ENCODE measurements at places on chromosomes 5 and 9.

DNA sequence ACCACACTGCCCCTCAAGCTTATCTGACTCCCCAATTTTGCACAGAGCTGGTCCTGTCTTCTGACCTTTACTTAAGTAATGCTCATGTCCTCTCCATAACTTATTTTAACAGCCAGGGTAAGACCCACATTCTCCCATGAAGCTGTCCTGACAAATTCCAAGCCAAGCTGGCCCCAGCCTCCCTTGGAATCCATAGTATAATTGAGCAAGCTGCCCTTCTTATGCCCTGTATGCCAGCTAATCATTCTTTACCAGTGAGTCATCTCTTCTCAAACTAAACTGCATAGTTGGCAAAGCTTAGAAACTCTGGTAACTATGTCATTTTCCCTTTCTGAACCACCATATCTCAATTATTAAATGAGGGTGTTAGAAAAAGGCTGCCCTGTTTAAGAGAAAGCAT is 92.4 kb downstream of the NFIB start:
- no peak for DNase-seq

- DNase-seq, result no peak
Observed at GRCh38 chr5:158635565-158635964, 464.2 kb downstream of the EBF1 start.

- DNase-seq, result no peak
Observed at GRCh38 chr9:95752129-95752731, 123.3 kb upstream of the ERCC6L2 start.

GRCh38 chr9:13267743-13268142 is 11.7 kb downstream of the MPDZ start:
- DNase-seq, result no peak

- no peak for DNase-seq
Observed at GRCh38 chr5:39517800-39518199, 93.0 kb upstream of the DAB2 start.

DNA sequence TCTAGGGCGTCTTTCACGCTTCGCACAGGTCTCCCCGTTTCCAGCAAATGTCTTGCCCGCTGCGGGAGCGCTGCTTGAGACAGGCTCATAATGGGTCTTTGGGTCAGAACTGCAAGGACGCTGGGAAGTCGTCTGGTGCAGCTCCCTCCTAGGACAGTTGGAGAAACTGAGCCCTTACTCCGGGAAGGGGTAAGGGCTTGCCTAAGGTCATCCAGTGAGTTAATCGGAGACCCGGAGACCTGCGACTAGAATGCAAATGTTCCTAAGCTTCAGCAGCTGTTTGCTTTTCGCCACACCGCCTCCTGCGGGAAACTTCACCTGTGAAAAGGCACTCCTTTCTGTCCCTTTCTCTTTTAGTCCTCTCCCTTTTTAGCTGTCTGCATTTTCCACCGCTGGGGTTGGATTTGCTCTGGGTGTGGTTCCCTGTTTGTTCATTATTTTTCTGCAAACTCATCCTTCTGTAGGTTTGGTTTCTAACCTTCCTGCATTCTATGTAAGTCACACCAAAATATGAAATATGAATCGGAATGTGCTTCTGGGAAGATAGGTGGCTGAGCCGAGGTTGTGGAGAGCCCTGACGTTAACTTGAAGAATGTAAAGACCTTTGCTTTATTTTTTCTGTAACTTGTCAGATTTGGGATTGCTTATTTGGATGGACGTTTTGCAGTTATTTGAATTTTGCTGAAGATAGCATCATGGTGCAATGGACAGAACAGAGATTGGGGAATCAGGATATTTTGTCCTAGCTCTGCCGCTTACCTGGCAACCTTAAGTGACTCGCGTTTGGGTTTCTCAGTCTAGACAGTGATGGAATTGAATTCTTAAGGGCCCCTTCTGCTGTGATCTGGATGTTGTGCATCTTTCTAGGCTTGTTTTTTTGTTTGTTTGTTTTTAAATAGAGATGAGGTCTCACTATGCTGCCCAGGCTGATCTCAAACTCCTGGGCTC is 909 bp downstream of the SLC36A1 start:
- DNase-seq, result no peak

DNA sequence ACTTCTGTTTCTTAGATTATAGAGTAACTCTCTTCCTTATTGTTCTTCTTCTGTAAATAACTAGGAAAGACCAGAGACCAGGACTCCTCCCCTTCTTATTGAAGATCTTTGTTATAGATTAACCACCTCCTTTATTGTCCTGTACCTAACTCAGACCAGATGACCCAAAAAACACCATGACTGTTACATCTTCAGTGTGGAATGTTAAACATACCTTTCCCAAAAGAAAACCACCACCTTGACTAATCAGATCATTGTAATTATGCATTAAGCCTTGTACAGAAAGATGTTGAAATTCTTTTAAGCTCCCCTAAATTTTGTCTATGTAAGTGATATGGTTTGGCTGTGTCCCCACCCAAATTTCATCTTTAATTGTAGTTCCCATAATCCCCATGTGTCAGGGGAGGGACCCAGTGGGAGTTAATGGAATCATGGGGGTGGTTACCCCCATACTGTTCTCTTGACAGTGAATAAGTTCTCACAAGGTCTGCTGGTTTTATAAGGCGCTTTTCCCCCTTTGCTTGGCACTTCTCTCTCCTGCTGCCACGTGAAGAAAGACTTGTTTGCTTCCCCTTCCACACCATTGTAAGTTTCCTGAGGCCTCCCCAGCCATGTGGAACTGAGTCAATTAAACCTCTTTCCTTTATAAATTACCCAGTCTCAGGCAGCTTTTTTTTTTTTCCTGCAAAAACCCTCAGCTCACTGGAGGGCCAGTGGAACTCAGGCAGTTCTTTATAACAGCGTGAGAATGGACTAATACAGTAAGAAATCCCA is 26.3 kb downstream of the ARSB start:
- no peak for DNase-seq

DNA sequence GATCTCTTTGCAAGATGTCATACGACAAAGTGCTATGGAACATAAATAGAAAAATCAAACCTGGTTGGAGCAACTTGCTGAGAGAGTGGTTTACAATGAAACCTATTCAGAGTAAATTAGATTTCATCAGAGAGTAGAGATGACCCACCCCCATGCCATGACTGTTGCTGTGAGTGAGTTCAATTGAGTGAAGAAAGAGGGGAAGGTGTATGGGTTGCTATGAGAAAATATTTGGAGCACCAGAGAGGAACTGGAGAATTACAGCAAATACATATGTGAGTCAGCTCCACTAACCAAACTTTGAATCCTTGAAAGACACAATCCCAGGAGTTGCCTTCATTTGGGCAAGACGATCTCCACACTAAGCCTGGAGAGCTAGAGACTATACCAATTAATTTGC is 217.2 kb downstream of the RFX3 start:
- no peak for DNase-seq

DNA sequence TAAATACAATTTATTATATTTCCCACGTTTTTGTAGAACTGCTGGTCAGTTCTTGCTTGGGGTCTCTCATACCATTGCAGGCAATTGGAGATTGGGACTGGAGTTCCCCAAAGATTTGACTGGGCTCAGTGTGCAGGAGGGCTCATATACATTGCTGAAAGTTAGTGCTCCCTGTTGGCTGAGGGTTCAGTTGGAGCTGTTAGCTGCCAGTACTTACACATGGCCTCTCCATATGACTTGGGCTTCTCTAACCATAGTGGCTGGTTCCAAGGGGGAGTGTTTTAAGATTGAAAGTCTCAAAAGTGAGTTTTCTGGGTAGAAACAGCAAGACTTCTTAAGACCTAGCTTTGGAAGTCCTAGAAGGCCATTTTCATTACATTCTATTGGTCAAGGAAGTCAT is 102.9 kb downstream of the MAN2A1 start:
- DNase-seq, result no peak

DNA sequence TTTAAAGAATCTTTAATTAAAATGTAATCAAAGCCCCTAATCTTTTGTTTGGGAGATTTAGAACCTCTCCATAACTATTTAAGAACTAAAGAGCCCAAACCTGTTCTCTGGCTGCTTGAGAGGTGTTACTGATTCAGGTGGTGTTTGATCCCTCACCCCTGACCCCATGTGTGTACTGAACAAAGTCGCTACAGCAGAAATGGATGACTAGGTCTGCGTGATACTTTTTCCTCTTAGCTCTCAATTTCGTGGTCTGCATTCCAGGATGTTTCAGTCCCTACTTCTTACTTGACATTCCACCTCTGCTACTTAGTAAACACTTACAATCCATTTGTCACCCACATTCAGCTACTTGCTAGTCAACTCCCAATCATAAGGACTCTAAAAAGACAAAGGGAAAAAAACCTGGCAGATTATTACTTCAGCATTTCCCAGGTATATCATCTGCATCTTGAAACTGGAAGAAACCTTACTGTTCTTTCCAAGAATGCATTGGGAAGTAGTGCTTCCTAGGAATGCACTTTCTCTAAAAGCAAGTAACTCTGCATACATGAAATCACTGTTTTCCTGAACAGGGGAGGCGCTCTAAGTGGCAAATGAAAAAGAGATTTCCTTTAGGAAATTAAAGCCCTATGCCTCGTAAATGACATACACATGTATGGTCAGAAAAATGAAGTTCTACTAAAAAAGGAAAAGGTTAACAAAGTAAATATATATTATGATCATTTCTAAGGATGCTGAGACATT is 1091.6 kb downstream of the PTPRD start:
- no peak for DNase-seq

- DNase-seq, result no peak
Observed at GRCh38 chr5:83955916-83956315, 235.3 kb upstream of the HAPLN1 start.
